Fibroblast of skin of abdomen (primary cell): ENCODE measurements at places on chromosomes 1 and 21.
A peak's percentile ranks its signal among the peaks of the same experiment; 100 is the strongest.

DNA sequence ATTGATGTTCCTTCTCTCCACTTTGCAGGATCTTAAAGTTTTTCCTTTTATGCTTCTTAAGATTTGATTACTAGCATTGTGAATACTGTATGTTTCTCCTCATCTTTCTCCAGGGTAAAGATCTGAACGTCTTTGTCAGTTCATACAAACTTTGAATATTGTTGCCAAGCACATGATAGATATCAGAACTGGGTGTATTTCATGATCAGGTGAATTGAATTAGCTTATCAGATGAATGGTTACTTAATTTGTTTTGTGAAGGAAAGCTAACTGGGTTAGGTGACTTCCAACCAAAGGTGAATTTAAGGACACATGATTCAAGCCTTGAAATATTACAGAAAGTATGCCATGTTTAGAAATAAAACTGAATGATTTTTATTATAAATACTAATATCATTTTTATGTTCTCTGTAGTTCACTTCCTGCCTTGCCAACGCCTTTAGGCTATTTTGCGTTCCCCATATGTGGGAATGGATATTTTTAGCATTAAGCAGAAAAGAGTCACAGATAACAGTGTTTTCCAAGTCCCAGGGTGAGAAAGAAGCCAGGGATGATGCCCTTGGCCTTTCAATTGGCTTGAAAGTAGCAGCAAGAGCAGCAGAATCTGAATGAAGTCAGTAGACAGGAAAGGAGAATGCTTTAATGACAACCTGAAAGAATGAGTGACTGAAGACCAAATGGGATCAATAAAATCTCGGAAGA, 752.1 kb downstream of the NCAM2 start:
- no peak for DNase-seq

GRCh38 chr1:226148121-226148648, 38.4 kb downstream of the ACBD3 start:
- DNase-seq, result no peak

GRCh38 chr1:167065471-167065870, 24.7 kb downstream of the GPA33 start:
- DNase-seq, result no peak

- DNase-seq, result no peak
Observed at GRCh38 chr1:156165083-156165482, 11.7 kb downstream of the SEMA4A start.

DNA sequence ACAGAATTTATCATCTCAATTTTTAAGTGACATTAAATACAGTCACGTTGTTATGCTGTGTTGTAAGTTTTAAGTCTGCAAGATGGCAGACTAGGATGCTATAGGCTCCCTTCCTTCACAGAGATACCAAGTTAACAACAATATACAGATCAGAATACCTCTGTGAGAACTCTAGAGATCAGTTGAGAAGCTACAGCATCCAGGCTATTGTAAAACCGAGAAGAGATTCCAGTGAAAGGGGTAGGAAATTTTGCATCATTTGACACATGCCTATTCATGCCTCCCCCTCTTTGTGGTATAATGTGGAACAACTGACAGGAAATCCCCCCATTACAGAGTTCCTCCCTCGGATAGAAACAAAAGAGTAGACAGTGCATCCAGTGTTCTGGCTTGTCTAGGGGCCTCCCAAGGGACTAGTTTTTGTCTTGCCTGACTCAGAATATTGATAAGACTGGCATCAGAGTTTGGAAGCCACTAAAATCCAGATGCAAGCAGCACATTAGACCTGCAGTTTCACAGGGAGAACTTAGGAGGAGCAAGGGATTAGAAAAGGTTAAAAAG, 80.6 kb downstream of the LBR start:
- no peak for DNase-seq

DNA sequence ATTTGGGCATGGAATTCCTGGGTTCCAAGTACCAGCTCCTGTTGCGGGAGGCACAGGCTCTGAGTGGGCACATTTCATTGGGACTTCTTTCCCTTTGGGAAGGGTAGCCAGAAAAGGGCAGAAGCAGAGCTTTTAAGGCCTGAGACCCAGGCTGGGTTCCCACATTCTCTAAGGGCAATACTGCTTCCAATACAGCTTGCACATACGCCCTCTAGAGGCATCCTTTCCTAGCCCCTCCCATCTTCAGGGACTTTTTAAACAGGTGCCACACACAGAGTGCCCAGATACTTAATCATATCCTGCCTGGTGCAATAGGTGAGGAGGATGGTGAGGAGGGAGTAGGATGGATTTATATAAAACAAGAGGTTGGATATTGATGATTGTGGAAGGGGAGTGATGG, 5.7 kb downstream of the GPR88 start:
- no peak for DNase-seq

DNA sequence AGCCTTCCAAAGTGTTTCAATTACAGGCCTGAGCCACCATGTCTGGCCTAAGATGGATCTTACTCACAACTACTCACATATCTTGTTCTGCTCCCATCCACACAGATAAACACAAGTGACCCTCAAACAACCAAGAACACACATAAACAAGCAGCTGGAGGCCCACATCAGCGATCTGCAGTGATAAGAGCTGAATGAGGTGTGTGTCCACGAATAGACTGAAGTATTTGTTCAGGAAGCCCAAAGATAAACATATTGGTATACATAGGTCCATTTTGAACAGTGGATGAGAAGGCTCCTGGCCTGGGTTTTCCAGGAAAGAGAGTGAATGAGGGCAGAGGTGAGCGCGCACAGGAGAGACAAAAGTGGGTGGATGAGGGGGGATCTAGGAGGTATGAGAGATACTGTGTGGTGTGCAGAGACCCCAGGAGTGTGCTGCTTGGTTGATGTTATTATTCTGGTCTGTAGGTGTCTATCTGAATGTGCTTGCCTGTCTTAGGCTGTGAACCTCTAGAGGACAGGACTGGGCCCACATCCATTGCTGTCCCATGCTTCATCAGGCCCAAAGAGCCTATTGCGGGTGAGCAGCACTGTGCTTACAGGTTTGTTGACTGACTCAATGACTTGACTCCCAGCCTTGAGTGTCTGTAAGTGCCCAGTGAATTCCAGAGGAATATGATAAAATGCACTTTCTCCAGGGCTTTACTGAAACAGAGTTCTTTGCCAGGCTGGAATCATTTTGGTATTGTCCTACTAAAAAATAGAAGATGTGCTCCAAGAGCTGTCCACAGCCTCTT, 79.9 kb upstream of the ATP1A1 start:
- no peak for DNase-seq

DNA sequence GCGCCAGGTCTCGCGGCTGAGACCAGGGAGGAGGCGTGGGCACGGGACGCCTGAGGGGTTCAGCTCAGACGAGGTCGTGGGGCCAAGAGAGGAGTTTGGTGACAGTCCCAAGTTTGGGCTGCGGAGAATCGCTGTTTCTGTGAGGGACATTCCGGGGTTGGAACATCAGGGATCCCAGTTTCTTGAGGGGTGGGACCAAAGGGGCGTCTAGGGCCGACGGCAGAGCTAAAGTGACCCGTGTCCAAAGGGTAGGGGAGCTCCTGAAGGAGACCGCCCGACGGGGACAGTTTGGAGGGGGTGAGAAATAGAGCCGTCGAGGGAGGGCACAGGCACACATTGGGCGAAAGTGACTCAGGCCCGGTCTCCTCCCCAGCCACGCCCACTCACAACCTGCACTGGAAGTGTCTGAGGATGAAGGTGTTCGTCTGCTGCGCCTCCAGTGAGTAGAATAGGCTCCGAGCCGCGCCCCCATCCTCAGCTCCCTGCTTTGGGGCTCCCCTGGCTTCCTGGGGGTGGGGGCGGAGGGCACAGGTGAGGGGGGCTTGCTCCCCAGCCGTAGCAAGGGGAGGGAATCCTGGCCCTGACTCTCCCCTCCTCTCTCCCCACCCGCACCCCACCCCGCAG, 7.0 kb downstream of the EFNA3 start:
- DNase-seq, result no peak

GRCh38 chr1:201486187-201486586, 17.2 kb upstream of the PHLDA3 start:
- no peak for DNase-seq

- DNase-seq, result peak; percentile 33
Observed at GRCh38 chr1:26234644-26235370, 807 bp downstream of the CEP85 start.

DNA sequence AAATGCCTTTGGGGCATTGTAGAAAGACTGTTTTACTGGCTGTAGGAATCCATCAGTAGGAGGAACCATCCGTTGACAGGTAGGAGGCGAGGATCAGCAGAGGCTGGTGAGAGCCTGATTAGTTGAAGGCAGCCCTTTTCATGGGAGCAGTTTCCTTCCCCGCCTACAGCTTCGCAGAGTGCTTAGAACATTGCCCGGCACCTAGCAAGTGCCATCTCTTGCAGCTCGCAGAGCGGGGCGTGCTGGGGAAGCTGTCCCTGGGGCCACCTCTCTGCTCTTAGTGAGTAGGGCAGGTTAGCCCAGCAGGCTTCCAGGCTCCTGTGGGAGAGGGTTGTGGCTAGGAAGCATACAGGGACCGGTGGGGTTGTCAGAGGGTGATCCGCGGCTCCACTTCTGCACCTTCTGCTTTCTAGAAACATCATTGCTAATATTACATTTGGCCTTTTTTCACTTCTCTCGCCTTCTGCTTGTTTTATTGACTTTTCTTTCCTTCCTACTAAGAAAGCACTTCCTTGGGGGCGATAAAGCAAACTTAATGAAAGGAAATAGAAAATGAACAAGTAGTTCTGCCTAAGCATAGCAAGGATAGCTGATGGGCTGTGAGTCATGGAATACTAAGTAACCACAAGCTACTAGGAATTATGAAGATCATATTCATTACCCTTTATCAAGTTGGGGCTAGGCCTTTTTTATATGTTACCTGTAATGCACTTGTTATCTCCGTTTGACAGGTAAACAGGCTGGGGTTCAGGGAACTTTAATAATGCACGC, 176.7 kb downstream of the GALNT2 start:
- DNase-seq, result peak; percentile 41

GRCh38 chr1:28648474-28649198, at the start of gene RNU11:
TSS of gene RNU11 (plus strand) at chr1:28648600.
- DNase-seq, result peak; percentile 99

- no peak for DNase-seq
Observed at GRCh38 chr1:104787866-104788510, 1038.3 kb downstream of the AMY1C start.

- peak; percentile 83 for DNase-seq
Observed at GRCh38 chr1:204072931-204073836, at the start of gene SOX13. TSS of gene SOX13 (plus strand) at chr1:204073115. CDS start at chr1:204112916, 39,801 bp downstream.

DNA sequence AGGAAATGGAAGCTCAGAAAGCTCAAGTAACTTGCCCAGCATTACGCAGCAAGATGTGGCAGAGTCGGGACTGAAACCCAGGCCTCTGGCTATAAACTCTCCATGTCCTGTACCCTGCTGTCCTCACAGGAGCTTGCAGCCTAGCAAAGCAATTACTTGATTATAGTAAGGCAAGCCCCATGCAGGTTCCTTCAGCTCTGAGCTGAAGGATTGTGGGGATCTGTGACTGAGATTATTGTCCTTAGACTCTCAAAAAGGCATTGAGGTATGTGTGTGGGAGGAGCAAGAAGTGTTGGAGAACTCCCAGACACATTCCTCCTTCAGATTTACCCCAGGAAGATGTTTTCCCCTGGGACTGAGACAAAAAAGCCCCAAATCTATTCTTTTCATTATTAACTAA, 124.0 kb upstream of the SPATA6 start:
- DNase-seq, result peak; percentile 45

DNA sequence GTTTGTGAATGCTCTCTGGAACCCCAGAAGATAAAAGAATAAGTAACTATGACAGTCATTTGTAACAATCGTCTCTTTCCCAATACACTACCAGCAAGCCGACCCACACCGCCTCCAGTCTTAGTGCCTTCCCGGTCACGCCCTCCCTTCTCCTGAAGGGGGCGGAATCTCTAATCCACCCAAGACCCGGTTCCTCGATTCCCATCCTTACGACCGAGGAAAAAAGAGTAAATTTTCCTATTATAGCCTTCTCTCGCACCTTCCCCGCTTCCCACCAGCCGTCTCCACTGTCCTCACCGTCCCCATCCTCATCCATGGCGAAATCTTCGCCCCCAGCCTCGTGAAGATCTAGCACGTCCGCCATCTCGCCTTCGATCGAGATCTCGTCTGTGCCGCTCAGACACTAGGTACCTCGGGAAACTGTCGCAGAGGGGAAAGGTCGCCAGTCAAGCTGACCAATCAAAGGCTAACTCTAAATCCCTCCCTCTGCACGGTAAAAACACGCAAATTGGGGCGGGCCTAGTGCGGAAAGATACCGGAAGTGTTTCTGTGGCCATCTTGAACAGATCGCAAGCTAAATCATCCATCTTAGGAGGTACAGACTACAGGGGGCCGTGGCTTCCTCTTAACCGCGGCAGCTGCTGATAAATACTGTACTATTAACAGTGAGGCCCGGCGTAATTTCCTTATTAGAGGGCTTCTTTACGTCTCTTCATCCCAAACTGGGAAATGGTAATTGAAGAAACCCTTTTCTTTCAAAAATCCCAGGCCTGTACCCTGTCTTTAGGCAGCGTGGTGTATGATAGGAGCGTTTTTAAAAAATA, at the start of gene RBM8A:
Gene RBM8A (minus strand): TSS at position 422 of the 824 bp plus-strand sequence. CDS start 58 bp downstream, at position 364.
- peak; percentile 98 for DNase-seq

GRCh38 chr1:84692391-84692790, 2.1 kb upstream of the SSX2IP start:
- DNase-seq, result no peak

DNA sequence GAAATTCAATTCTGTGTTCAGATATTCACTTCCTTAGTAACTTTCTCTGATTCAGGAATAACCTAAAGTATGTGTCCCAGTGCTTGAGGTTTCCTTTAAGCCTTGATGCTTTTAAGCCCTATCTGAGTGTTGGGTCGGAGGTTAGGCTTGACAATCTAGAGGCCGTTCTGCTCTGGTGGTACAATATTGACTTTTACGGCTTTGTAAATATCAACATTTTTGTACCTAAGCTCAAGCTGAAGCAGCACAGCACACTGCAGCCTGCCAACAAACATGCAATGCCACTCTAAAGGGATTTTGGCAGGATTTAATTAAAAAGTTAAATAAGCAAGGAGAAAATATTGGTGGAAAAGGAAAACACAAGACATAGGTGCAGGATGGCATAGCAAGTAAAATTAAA, 279.2 kb downstream of the NEGR1 start:
- no peak for DNase-seq

- DNase-seq, result no peak
Observed at GRCh38 chr1:216653001-216653400, 70.2 kb downstream of the ESRRG start.

- no peak for DNase-seq
Observed at GRCh38 chr1:80639777-80640533, 1160.8 kb upstream of the ADGRL2 start.

- no peak for DNase-seq
Observed at GRCh38 chr1:30974536-30974935, 66.0 kb upstream of the SDC3 start.

DNA sequence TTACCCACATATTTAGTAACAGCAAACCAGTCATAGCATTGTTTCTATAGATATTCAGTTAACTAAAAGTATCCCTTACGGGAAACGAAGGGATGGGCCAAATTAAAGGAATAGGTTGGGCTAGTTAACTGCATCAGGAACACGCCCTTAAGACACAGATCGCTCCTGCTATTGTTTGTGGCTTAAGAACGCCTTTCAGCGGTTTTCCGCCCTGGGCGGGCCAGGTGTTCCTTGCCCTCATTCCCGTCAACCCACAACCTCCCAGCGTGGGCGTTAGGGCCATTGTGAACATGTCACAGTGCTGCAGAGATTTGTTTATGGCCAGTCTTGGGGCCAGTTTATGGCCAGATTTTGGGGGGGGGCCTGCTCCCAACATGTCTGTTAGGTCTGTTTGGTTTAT, 14.7 kb downstream of the TNFRSF18 start:
- no peak for DNase-seq
